ENCODE measurements at places on chromosomes 1 and 21.

DNA sequence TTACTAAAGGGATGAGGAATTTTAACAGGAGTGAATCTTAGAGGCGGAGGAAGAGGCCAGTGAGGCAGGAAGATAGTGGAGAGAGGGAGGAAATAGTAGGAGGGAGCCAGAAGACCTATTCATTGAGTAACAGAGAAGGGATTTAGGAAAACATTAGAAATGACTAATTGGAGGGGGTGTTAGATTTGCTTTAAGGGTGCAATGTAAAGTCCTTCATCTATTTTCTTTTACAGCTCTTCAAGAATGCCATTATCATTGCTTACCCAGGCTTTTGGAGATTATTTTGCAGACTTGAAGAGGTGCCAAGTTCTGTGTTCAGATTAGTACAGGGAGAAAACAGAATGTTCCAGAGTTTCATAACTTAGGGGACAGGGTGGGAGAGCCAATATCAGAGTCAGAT is 33.8 kb downstream of the OR10J1 start:
- DNase-seq: no peak

- DNase-seq: no peak
These were observed 69.5 kb downstream of the MAN1C1 start for GRCh38 chr1:25685938-25686665.

DNA sequence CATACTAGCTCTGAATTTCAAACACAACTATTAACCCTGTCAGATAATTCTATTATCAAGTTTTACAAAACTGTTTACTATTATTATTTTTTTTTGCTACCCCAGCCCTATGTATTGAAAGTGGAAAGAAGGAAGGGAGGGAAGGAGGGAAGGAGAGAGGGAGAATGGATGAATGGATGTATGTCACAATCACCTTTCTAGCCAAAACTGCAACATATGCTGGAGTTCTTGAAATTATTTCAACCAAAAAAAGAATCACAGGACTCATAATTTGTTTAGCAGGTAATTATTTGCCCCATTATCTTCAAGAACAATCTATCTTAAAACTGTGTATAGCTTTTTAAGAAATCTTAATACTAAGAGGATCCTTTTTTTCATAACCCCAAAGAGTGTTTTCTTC is 5.4 kb downstream of the NRIP1 start:
- DNase-seq: no peak

DNA sequence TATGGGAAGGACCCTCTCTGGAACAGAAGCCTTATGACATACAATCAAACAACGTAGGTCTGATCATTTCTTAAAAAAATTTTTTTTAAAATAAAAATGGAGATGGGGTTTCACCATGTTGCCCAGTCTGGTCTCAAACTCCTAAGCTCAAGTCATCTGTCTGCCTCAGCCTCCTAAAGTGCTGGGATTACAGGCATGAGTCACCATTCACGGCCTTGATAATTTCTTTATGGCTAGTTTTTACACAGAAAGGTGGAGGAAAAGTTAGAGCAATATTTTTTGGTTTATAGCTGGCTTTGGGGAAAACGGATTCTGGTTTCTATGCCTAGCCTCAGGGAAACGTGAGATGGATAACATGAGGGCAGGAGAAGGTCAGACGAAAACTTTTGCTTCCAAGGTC is 70.0 kb upstream of the B3GALT5 start:
- DNase-seq: no peak

DNA sequence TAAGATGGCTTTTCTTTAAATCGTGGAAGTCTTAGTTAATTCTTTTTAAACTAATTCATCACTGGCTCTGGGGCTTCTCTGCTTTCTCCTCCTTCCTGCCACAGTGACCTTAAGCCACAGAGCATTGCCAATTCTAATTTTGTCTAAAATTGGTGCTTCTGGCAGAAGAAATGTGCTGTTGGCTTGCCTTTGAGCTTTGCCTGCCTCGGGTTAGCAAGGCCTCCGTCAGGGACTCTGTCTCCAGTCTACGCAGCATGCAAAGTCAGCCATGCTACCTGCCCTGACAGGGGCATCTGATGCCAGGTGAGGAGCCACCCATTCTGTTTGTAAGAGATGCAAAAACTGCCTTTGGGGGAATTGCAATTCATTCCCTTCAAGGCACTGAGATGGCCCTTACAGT is 25.2 kb downstream of the CLDN14 start:
- no peak for DNase-seq

- DNase-seq: no peak
These were observed 438.4 kb downstream of the SIPA1L2 start for GRCh38 chr1:232191560-232191959.

DNA sequence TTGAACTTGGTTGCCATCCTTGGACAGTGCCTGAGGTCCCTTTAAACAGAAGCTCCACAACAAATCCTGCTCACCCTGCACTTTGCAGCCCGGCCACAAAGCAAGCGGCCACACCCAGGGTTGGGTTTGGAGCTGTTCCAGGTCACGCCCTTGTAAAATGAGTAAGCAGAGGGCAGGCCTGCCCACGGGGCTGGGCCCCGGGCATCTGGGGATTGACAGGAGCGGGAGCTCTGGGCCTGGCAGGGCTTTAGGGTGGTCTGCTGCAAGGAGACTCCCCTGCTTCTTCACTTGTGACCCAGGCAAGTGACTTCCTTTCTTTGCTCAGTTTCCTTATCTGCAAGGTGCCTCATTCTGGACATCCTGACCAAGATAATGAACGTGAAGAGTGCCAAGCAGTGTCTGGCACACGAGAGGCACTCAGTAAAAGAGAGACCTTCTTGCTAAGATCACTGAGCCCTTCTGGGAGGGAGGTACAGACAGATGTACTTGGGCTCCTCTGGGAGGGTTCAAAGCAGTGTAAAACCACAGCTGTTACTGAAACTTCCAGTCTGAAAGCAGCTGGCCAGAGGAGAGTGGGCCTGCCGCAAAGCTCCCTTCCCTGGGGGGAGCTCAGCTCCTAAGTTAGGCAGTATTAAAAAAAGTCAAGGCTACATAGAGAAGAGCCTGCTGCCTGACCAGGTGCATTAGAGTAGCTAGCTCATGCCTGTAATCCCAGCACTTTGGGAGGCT is 2.6 kb downstream of the E2F2 start:
- DNase-seq: peak; percentile 47

GRCh38 chr1:108692724-108693655 is 880 bp downstream of the PRPF38B start:
- DNase-seq: peak; percentile 54

DNA sequence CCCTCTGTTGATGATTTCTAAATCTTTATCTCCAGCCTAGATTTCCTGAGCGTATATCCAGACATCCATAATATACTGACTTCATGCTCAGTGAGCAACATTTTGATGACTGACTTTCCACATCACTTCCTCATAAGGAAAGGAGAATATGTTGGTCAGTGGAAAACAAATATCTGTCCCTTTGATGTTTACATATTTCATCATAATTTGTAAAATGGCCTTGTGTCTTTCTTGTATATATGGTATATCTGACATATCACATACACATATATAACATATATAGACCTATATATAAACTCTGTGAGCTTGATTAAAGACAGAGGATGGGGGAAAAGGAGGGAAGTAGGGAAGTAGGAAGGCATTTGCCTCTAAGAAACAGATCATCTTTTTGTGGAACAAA is 18.6 kb downstream of the ZBTB8A start:
- DNase-seq: no peak

GRCh38 chr21:32545948-32546441 is 39.3 kb downstream of the TCP10L start:
- DNase-seq: no peak

- DNase-seq: no peak
These were observed 114.9 kb downstream of the NMNAT2 start for GRCh38 chr1:183303323-183303645.

DNA sequence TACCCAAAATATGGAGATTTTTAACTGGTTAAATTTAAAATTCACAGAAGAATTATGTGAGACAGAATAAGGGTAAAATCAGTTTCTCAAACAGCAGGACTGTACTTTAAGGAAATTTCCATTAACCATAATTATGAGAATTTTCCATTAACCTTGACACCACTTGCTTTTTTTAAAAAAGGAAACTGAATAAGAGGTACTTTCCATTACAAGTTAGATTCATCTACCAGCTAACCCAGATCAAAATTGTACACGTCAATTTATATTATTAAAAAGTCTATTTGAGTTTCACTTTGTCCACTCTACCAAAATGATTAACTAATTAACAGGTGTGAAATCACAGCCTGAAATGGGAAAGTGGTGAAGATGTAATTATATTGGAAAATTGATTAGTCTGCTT is 414.5 kb downstream of the DPYD start:
- DNase-seq: no peak

DNA sequence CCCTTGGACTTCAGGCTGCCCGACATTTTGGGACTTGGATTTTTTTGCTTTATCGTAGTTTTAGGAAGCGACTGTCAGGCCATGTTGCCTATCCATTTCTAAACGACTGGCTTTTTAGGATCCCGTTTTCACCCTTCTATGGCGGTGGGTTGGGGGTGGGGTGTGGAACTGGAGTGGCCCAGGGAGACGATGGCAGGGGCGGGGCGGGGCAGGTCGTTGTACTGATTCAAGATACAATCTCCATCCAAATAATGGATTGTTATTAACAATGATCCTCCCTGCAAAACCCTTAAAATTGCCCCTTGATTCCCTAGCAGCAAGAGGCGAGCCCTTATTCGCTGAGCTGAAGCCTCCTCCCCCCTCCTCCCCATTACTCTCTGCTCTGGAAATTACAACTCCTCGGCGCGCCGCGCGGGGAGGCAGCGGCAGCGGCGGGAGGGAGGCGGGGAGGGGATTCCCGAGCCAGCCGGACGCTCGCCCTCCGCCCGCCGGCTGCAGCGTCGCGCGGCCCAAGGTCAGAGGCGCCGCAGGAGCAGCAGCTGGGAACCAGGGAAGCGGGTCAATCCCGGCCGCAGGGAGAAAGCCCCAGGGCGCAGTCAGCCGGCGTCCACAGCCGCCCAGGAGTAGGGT is at the start of gene TRIM67:
TRIM67 (plus strand) TSS at position 392 of the 630 bp plus-strand sequence. CDS start 912 bp downstream, outside the sequence.
- no peak for DNase-seq

GRCh38 chr1:38892976-38893375 is 11.6 kb upstream of the GJA9 start:
- no peak for DNase-seq

DNA sequence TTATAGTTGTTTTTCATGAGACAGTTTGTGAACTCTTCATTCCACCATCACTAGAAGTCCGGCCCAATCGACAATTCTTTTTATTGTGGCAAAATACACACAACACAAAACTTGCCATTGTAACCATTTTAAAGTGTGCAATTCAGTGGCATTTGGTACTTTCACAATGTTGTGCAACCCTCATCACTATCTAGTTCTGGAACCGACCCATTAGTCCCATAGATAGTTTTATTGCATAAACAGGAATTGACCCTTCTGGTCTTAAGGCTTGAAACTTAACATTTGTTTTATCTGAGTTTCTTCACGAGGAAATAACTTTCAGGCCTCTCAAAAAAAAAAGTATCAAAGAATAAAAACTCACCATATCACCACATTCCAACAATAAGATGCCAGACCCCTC is 8.8 kb upstream of the PPIE start:
- no peak for DNase-seq

DNA sequence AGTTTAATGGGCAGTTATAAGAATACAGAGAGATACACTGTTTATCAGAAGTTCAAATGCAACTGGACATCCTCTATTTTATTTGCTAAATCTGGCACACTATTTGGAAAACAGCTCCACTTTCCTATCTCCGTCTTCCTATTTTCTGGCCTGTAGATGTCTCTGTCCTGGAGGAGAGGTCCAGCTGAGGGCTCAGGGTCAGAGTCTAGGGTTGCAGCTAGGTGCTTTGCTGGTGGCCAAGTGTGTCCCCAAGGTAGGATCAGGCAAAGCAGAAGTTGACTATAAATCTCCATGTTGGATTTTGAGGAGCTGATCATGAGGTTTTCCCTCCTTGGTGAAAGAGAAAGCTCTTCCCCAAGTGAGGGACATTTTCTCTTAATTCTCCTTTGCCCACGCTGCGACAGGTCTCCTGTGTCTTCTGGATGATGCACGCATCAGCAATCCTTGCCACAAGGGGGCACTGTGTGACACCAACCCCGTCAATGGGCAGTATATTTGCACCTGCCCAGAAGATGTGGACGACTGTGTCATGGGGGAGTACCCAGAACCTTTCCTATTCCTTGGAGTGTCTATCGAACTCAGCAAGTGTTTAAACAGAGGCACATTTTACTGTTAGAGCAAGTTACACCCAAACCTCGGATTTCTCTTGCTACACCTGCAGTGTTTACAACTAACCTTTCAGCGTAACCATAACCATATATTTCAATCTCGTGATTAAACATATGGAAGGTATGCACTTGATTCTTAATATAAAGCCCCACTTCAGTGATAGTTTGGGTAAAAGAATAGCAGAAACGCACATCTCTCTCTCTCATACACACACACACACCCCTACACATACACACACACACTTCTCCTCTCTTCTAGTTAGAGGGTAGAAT is 10.2 kb downstream of the ADAM30 start:
- DNase-seq: peak; percentile 53

DNA sequence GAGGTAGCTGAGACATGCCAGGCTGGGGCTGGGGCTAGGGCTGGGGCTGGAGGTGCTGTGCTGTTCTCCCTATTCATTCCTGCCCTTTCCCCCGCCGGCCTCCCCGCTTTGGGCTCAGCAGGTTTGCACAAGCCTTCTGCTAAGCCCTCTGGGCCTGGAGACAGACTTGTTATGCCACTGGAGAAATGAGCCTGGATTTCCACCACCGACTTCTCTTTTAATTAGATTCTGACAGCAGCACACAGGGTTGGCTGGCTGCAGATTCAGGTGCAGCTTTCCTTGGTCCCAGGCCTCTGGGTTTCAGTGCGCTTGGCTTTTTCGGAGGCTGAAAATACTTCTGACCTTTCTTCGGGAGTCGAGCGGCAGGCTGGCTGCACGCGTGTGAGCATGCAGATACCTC is 71.5 kb upstream of the ACTL8 start:
- no peak for DNase-seq

DNA sequence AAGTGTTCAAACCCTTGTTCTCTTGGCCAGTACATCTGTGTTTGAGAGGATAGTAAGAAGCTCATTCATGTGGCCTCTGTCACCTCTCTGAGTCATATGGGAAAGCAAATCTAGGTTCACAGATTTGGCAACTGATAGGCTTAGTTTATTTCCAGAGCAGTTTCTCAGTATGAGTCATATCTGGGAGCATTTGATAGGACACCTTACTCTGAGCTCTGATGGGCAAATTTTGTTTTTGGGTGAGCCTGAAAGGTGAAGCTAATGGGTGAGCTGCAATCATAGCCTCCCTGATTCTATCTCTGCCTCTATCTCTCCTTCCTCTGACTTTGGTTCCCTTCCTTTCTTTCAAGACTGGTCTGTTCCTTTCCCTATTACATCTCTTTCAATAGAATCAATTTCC is 134.4 kb downstream of the S1PR1 start:
- DNase-seq: no peak

- no peak for DNase-seq
These were observed 44.2 kb downstream of the ZC3H11B start for GRCh38 chr1:219568733-219569132.
